Activated CD4-positive, alpha-beta T cell treated with anti-CD3 and anti-CD28 coated beads, Interleukin-2, amount 10 ng/mL, durations not matched to agents 24 days and 14 days (primary cell): ENCODE measurements at places on chromosomes 4 and X. TPM values are rescaled to one million over a fixed set of nuclear protein-coding genes. Genes with fewer than 3 reads are reported as not detected.

Gene RASL11B
- total RNA-seq: 2.0 and 2.2 TPM in 2 replicates

Gene DUX4
- not detected in 2 replicates for total RNA-seq

DNA sequence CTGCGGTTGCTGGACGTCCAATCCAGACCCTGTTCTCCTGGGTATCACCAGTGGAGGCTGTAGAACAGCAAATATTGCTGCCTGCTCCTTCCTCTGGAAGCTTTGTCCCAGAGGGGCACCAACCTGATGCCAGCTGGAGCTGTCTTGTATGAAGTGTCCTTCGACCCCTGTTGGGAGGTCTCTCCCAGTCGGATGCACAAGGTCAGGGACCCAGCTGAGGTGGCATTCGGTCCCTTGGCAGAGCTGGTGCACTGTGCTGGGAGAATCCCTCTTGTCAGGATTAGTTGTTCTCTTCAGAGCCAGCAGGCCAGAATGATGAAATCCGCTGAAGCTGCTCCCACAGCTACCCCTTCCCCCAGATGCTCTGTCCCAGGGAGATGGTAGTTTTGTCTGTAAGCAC, 110.3 kb upstream of the ZXDB start:
- no peak for DNase-seq

- DNase-seq: no peak
These were observed at the start of gene NKX6-1 for GRCh38 chr4:84498935-84499623. Gene NKX6-1, minus strand, starts transcription at chr4:84499292. Its CDS starts 1,064 bp downstream, at chr4:84498228.

- DNase-seq: no peak
These were observed 100.9 kb upstream of the NKX1-1 start for GRCh38 chr4:1506956-1507721.

- DNase-seq: no peak
These were observed 186.5 kb downstream of the BANK1 start for GRCh38 chr4:101977076-101977475.

- DNase-seq: no peak
These were observed 278.4 kb upstream of the AGTR2 start for GRCh38 chrX:115892056-115892708.

DNA sequence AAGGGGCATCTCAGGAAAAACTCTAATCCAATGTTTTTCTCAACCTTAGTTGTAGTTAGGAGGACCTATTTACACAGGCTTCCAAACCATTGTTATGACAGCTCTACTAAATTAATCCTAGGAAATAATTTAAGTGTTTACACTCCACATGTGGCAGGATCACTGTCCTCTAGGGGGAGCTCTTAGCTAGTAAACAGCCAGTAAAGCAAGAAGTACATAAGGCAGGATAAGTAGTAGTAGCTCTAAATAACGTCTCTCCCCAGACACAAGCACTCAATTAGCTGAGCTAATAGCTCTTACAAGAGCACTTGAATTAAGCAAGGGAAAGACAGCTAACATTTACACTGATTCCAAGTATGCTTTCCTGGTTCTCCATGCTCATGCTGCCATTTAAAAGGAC, 37.3 kb downstream of the NUDT11 start:
- peak; percentile 69 for DNase-seq

Gene GABRA4
- not detected in 2 replicates for total RNA-seq

GRCh38 chr4:104490770-104491480, 3.8 kb downstream of the CXXC4 start:
- peak; percentile 75 for DNase-seq

Gene ALB
- total RNA-seq: not detected in 2 replicates

GRCh38 chr4:116469582-116469981, 615.8 kb downstream of the TRAM1L1 start:
- no peak for DNase-seq

Gene CCNA2
- 72.0 and 73.4 TPM in 2 replicates for total RNA-seq

Gene SMR3B
- total RNA-seq: not detected in 2 replicates

DNA sequence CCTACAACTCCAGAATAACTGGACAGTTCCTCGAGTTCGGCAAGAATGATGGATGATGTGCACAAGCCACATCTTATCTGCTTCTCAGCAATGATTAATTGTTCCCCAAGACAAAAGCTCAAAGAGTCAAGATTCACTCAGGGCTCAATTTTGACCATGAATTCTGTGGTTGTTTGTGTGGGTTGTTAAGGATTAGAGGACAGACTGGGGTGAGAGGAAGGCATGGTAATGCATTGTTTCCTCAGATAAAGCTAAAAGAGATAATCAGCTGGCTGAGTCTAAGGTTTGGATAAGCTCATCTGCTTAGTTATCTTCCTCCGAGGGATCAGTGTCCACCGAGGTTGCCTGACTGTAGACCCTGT, 161.0 kb downstream of the CPEB2 start:
- DNase-seq: no peak

Gene RTL9
- total RNA-seq: not detected in 2 replicates

DNA sequence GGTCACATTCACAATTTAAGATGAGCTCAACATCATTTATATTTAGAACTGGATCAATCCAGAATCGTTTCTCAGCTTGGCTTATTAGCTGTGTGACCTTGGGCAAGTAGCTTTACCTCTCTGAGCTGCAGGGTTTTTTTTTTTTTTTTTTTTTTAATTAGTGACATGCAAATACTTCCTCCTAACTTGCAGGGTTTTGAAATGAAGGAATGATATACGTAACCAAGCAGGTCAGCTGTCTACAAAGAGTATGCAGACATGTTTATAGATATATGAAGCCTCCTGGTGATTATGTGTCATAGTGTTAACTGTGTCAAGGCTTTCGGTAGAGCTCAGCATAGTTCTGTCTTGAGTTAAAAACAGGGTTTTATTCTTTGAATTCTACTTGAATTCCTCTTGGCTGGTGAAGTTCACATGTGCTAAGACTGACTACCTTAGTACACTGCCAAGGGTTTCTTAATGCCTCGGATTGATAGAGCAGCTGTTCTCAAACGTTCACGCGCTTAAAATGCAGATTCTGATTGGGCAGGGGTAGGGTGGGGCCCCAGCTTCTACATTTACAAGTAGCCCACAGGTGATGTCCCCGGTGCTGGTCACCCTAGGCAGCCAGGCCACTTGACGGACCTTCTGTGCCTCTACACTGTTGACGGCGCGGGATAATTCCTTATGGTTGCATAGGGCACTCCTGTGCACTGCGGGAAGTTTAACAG, 654 bp upstream of the STS start:
- DNase-seq: no peak

Gene PLAC1
- not detected in 2 replicates for total RNA-seq

DNA sequence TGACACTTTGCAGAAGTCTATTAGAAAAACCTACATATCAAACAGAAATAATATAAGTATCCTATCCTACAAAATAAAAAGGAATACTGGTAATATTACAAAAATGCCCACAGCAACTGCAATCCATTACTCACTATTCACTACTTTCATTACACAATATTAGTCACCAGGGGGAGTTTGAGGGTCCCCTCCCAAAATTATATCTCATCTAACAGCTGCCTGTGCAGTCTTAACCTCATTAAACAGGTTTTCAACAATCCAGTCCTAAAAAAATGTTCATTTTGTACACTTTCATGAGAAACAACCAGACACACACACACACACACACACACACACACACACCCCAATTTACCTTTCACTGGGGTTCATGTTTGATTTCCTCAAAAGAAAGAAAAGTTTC, 2.9 kb downstream of the CLOCK start:
- DNase-seq: peak; percentile 51

GRCh38 chr4:185520119-185520518, 15.2 kb downstream of the PDLIM3 start:
- no peak for DNase-seq

GRCh38 chr4:4758681-4759080, 100.8 kb upstream of the MSX1 start:
- DNase-seq: no peak

Gene STATH
- total RNA-seq: not detected in 2 replicates

- DNase-seq: no peak
These were observed 220.9 kb downstream of the SLC7A11 start for GRCh38 chr4:138021139-138021830.

DNA sequence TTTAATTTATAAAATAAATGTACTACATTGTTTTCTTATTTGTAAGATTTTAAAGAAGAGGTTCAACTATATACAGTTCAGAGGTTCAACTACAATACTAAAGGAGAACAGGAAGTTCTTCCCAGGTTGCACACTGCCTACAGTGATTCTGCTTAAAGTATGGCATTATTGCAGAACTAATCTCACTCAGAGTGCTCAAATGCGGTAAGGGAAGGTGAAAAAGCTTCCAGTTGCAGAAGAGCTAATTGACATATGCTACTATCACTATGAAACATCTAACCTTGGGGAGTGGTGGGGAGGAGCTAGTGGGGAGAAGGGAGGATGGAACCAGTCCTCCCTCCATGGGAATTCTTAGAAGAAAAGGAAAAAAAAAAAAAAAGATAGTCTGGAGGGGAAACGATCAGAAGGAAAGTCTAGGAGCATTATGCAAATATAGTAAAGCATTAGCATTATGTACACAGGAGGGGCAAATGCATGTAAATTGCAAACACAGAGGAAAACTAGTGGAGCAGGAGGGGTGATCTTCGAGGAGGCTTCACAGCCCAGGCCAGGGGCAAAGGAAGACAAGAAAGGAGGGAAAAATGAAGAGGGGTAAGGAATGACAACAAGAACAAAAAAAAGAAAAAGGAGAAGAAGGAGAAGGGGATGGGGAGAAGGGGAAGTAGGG, 32.0 kb upstream of the MMAA start:
- DNase-seq: no peak

GRCh38 chrX:120015145-120016067, 62.1 kb downstream of the RHOXF2B start:
- no peak for DNase-seq

GRCh38 chr4:140277576-140277975, 95.9 kb upstream of the SCOC start:
- no peak for DNase-seq

DNA sequence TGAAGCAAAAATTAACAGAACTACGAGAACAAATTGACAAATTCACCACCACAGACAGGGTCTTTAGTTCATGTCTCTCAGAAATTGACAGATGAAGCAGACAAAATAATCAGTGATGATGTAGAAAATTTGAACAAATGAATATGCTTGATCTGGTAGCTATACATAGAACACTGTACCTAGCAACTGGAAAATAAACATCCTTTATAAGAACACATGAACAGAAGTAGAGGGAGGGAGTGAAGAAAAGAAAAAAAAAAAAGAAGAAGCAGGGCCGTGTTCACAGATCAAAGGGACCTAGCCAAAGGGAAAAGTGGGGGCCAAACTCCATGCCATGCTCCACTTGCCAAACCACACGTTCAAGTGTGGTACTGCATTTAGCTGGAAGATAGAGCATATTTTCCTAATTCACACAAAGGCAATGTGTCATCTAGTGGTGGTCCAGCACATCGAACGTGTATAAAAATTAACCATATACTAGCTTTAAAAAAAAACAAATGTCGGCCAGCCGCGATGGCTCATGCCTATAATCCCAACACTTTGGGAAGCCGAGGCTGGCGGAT, 5.6 kb upstream of the THOC2 start:
- no peak for DNase-seq

DNA sequence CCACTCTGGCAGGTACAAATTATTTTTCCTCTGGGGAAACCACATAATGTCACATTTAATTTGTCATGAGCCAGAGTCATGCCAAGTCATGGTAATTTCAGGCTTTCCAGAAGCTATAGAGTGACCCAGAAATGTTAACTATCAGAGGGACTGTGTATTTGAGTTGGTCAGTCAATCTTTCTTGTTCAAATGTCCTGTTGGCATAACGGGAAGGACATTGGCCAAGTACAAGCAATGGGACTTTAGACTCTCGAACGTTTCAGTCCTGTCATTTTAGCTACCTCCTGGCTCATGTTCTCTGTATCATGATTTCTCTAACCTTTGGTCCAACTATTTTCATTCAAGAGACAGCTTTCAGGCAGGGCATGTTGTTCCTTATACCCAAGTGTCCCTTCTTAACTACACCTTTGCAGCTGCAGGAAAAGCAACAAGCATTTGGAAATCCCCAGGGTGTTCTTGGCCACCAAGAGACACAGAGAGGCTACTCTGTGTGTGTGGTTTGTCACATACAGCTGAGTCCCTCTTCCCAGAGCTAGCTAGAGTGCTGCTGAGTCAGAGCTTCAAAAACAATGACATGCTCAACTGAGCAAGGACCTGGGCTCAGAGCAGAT, 142.6 kb downstream of the EGF start:
- DNase-seq: peak; percentile 82

Gene ARMCX1
- 0.14 and 0.17 TPM in 2 replicates for total RNA-seq

Gene PAGE2
- total RNA-seq: not detected in 2 replicates

Gene RASSF6
- total RNA-seq: not detected in 2 replicates
